DND-41 (cell line): ENCODE measurements at places on chromosomes 12 and 14.

DNA sequence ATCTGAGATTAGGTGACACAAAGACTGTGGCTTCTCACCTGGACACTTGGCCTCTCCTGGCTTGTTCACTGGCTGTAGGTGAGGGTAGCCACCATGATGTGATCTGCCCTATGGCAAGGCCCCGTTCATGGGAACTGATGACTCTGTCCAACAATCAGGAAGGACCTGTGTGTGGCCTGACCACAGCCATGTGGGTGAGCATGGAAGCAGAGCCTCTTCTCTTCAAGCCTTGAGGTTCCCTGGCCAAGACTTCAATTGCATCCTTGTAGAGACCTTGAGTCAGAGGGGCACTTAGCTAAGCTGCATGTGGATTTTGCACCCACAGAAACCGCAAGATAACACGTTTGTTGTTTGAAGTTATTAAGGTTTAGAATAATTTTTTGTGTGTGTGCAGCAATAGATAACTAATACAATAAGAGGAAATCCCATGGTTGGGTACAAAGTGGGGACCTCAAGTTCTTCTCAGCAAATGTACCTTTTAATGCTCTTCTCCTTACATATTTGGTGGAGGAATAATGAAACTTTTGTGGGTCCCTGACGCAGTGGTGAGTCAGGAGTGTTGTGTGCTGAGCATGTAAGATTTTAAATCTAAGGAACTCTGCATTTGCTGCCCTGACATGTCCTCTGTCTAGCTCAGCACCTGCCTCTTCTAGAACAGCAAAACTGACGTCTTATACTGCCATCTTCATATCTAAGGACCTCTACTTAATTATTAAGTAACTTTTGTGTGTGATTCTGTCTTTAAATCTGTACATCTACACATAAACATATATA is 27.5 kb upstream of the PLEKHG7 start:
- H3K27me3 ChIP-seq, result no peaks in the 10 kb centered on the region
- H3K4me3 ChIP-seq, result no peak overlapping the region
- no peaks in the 10 kb centered on the region for H3K36me3 ChIP-seq
- H3K4me1 ChIP-seq, result no peaks in the 10 kb centered on the region
- H3K27ac ChIP-seq, result no peak overlapping the region
- no peak for DNase-seq

- H3K27me3 ChIP-seq, result peaks cover 6% of the 10 kb centered on the region
- H3K27ac ChIP-seq, result no peak overlapping the region
These were observed 41.2 kb upstream of the PPM1H start for GRCh38 chr12:62976110-62976662.

- H3K27ac ChIP-seq, result no peak overlapping the region
- no peak for DNase-seq
- H3K4me3 ChIP-seq, result no peak overlapping the region
- no peaks in the 10 kb centered on the region for H3K4me1 ChIP-seq
- H3K27me3 ChIP-seq, result peaks cover 16% of the 10 kb centered on the region
- no peaks in the 10 kb centered on the region for H3K36me3 ChIP-seq
These were observed 22.3 kb upstream of the BDKRB1 start for GRCh38 chr14:96233661-96234060.

DNA sequence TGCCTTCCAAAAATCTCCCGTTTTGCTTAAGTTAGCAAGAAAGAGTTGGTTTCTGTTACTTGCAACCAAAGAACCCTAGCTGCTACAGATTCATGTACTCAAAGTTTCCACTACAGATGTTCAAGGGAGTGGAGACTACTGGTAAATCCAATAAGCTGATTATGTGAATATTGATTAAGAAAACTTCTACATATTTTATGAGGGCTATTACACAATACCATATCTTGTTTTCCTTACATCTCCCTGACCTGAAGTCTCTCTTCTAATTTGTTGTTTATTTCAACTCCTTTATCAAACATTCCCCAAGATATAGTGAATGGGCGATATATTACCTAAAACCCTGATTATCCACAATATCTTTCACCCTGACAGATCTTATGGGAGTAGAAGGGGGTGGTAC is 164.4 kb upstream of the PLXNC1 start:
- H3K27me3 ChIP-seq, result no peaks in the 10 kb centered on the region
- H3K36me3 ChIP-seq, result no peaks in the 10 kb centered on the region
- no peak overlapping the region for H3K4me3 ChIP-seq
- H3K27ac ChIP-seq, result peak overlapping the region; percentile 93
- DNase-seq, result no peak

DNA sequence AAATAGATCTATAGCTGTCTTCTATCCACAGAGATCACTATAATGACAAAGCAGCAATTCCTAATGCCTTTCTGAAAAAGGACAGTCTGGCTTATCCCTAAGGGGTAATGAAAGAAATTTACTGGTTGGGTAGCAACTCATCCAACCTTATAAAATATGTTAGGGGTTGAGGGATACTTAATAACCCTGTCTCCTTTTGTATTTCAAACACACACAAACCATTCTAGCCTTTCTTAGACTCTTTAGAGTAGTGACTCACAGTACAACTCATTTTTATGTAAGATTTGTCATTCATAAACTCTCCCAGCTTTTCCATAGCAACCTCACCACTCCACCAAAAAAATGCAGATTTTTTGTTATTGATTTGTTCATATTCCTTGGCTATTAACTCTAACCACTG is 167.9 kb downstream of the FSCB start:
- no peak for DNase-seq
- no peaks in the 10 kb centered on the region for H3K36me3 ChIP-seq
- no peak overlapping the region for H3K27ac ChIP-seq
